Muscle of back (tissue), 13 donors: ENCODE measurements at places on chromosomes 1 and 21. TPM values are rescaled to one million over a fixed set of nuclear protein-coding genes. Genes with fewer than 3 reads are reported as not detected.

DNA sequence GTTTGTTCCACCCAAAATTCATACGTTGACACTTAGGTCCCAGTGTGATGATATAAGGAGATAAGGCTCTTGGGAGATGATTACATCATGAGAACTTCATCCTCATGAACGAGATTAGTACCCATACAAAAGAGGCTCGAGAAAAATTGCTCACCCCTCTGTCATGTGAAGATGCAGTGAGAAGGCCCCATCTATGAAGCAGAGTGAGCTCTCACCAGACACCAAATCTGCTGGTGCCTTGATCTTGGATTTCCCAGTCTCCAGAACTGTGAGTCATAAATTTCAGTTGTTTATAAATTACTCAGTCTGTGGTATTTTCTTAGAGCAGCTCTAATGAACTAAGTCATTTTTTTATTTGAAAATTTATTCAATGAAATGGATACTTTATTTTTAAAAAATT is 42.6 kb upstream of the USP25 start:
- no peak for DNase-seq

Gene FCGR3A
- 2.3 TPM for polyA plus RNA-seq

Gene DMBX1
- not detected for polyA plus RNA-seq

GRCh38 chr1:155133799-155134281 is 1.8 kb upstream of the SLC50A1 start:
- DNase-seq: no peak

Gene MXRA8
- 111 TPM for polyA plus RNA-seq

Gene CRYAA
- not detected for polyA plus RNA-seq

Gene LCA5L
- polyA plus RNA-seq: 2.7 TPM

DNA sequence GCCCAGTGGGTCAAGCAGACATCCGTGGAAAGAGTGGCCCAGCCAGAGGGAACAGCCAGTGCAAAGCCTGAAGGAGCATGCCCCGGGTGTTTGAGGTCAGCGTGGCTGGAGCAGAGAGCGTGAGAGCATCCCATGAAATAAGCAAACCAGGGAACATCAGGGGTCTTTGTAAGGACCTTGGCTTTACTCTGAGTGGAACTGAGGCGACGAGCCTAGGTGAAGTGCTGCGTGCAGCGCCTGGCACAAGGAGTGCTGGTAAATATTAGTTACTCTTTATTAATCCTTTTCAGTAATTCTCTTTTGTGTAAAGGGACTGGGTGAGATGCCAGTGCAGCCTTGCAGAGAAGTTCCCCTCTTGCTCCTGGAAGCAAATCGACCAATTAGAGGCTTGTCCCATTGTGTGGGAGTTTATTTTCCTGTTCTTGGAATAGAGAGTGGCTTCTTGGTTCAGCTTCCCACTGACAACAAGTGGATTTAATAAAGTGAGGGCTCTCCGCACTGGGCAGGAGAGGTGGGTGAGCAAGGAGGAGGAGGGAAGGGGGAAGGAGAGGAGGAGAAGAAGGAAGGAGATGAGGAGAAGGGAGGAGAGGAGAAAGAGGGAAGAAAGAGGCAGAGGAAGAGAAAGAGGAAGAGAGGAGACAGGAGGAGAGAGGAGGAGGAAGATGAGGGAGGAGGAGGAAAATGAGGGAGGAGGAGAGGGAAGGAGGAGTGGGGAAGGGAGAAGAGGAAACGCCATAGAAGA is 37.6 kb upstream of the DISP3 start:
- no peak for DNase-seq

DNA sequence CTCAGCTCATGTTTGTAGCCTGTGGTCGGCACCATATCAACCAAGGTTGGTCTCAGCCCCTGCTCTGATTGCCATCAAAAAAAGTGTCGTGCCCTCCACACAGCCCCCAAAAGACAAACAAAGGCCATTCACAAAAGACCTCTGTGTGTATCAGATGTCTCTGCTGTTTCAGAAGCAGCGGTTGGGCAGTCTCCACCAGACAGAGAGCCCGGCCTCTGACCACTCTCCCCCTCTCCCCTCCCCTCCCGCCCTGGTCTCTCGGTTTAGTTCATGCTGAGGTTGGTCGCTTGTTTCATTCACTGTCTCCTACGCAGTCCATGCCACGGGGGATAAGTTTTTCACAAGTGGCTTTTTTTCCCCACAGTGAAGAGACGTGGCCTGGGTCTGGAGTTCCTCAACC is 27.1 kb downstream of the ACTA1 start:
- DNase-seq: no peak

GRCh38 chr1:202577381-202577780 is 132.9 kb downstream of the SYT2 start:
- no peak for DNase-seq

Gene DISP3
- polyA plus RNA-seq: 0.30 TPM

DNA sequence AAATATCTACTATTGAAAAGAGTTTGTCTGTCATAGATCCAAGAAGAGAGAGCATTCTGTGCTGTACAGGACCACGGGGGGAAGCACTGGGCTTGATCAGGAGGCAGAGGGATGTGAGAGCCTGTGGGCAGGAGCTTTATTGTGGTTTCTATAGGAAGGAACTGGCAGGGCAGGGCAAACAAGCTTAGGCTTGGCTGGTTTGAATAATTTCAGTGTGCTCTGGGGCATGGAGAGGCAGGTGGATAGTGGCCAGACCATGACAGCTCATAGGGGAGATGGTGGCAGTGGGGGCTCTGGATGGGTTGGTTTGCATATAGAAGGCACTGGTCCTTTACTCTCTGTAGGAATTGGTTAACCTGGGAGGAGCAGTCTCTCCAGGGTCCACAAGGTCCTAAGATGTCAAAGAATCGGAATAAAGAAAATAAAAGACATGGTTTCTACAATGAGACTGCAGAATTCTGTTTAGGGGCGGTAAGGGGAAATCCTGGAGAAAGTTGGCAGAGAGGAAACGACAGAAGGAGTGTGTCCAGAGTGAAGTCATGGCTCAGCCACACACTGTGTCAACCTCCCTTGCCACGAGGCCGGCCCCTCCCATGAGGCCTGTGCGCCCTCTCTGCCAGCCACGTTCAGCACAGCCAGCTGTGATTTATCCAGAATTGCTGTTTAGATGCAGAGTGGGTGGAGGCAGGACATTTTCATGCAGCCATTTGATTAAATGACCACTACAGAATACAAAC is 81.7 kb upstream of the PGBD5 start:
- peak; percentile 68 for DNase-seq

Gene TRNP1
- polyA plus RNA-seq: 2.1 TPM

GRCh38 chr1:156941675-156942074 is 21.2 kb downstream of the LRRC71 start:
- DNase-seq: no peak

Gene KRTAP13-2
- not detected for polyA plus RNA-seq

- DNase-seq: no peak
These were observed 7.3 kb upstream of the APP start for GRCh38 chr21:26177746-26178426.

Gene TBX19
- 1.9 TPM for polyA plus RNA-seq

Gene SPRR1A
- 4.3 TPM for polyA plus RNA-seq

Gene TACSTD2
- polyA plus RNA-seq: 0.20 TPM

- no peak for DNase-seq
These were observed 42.0 kb upstream of the CCDC27 start for GRCh38 chr1:3710251-3710650.

DNA sequence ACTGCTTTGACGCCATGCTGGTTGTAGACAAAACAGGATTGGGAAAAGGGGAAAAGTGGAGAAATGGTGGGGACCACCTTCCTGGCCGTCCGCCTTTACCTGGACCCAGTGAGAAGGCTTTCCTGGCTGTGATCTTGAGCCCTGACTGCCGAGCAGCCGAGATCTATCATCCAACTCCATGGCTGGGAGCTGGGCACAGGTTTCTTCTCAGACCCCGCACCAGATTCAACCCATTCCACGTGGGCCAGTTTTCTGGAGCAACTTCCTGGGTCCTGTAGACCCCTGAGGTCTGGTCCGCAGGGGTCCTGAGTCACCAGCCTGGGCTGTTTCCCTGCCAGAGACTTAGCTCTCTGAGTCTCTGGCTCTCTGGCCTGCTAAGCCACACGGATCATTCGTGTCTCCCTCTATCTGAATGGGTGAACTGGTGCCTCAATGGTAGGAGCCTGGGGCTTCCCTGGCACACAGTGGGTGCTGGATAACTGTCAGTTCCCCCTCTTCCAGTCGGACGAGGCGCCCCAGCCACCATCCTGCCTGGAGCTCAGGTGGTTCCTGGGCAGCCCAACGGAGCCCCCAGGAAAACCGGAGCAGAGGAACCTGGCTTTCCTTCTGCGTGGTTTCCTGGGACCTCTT is 4.5 kb upstream of the NPHP4 start:
- DNase-seq: no peak

Gene HLCS
- polyA plus RNA-seq: 10.5 TPM

- no peak for DNase-seq
These were observed 25.1 kb downstream of the USP24 start for GRCh38 chr1:55190109-55190508.
